CD4-positive, alpha-beta T cell treated with Interleukin-10 for 1 hour (primary cell): ENCODE measurements at places on chromosomes 13 and 19.

GRCh38 chr13:91362908-91363307, 15.4 kb downstream of the MIR17HG start:
- no peak for DNase-seq

GRCh38 chr19:46107371-46107770, 17.1 kb downstream of the IGFL3 start:
- DNase-seq = no peak

DNA sequence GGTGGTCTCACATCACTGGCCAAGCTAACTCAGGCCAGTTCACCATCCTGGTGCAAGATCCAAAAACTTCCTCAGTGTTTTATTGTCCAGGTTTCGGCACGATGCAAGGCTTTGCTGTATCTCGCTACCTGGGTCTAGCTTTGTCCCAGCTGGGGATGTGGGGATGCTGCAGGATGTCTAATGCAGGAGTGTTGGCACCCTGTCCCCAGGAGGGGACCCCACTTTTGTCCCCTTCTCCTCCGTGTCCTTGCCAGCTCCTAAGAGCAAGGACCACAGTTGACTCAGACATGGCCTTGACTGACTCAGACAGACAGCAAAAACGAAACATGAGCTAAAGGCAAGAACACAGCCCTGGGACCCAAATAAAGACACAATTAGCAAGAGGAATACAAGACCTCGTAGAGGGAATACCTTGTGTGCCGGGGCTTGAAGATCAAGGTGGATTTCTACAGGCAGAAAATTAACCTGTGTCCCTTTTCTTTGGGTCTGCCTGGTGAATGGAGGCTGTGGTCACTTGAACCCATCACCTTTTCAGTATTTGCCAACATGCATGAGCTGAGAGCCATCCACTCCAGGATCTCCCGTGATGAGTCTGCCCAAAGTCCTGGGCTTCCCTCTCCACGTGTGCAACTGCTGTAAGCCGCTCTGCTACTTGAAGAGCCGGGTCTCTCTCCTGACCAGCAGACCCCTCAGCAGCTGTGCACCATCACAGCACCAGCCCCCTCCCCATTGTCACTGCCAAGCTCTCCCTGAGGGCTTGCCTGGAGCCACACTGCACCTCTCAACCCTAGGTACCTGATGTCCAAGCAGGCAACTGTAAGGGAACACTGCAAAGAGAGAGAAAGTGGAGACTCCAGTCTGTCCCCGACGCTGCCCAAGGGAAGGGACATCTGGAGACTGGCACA, 149.5 kb upstream of the ZNF507 start:
- no peak for DNase-seq

DNA sequence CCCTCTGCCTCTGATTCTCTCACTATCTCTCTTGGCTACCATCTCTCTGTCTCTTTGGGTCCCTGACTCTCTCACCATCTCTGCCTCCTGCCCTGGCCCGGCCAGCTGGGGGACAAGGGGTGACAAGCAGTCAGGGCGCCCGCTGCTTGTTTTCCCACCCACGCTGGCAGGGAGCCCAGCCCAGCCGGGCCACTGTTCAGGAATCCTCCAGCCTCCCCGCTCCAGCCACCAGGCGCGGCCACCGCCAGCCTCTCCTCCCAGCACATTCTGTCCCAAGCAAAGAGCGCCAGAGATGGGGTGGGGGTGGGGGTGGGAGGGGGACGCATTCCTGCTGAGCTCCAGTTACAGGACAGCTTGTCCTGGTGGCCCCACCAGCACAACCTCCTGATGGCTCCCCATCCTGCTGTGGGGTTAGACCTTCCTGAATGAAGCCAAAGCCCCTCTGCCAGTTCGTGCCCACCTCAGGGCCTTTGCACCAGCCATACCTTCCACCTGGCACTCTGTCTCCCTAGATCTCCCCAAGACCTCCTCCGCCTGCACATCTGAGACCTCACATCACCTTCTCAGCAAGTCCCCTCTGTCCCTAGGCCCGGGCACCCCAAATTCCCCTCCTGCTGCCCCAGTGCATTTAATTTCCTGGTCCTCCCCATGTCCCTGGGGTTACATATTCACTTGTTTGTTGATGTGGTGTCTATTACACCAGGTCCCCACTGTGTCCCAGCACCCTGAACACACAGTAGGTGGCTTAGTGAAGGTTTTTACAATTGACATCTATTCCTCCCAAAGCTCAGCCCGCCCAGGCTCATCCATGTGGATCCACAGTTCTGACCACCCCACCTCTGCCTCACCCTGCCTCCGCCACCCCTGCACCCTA, 12.5 kb downstream of the ARRDC2 start:
- no peak for DNase-seq

DNA sequence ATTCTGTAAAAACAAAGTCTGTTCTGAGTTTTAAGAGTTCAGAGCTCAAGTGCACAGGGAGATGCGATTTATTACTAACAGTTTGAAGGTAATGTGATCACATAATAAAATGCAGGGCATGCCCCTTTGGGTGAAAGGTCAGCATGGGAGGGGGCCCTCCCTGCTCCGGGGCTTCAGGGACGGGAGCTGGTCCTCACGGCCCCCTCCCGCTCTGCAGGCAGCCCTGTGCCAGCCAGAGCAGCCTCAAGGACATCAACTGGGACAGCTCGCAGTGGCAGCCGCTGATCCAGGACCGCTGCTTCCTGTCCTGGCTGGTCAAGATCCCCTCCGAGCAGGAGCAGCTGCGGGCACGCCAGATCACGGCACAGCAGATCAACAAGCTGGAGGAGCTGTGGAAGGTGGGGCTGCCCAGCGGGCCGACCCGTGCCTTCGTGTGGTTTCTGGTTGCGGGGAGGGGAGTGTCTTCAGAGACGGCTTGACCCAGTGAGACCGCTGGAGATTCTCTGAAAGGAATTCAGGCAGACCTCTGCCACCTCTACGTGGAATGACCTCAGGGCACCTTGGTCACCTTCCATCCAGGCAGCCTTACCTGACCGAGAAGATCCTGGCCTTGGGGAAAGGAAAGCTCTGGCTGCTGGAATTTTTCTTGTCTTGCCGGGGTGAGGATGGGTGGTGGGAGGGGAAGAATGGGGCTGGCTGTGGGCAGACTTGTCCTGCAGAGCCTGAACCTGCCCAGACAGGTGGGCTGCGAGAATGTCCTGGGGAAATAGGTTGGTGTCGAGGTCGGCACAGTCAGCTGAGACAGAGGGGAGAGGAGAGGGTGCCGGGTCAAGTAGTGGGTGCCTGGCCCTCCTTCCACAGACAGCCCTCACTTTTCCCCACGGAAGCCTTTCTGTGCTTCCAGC, 19.0 kb downstream of the UPF1 start:
- no peak for DNase-seq

DNA sequence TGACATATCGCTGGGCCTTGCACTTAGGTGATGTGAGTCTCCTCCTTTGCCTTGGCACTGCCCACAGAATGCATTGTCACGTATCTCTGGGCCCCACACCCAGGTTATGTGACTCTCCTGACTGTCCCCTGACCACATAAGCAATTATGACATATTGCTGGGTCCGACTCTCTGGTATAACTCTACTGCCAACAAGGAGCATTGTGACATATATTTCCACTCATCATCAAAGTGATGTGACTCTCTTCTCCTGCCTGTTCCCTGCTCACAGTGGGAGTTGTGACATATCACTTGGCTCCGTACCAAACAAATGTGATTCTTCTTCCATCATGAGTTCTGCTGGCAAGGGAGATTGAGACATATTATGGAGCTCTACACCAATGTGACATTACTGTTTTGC, 15.4 kb upstream of the ZNF681 start:
- no peak for DNase-seq

GRCh38 chr13:19720039-19720438, 62.7 kb downstream of the PSPC1 start:
- no peak for DNase-seq

DNA sequence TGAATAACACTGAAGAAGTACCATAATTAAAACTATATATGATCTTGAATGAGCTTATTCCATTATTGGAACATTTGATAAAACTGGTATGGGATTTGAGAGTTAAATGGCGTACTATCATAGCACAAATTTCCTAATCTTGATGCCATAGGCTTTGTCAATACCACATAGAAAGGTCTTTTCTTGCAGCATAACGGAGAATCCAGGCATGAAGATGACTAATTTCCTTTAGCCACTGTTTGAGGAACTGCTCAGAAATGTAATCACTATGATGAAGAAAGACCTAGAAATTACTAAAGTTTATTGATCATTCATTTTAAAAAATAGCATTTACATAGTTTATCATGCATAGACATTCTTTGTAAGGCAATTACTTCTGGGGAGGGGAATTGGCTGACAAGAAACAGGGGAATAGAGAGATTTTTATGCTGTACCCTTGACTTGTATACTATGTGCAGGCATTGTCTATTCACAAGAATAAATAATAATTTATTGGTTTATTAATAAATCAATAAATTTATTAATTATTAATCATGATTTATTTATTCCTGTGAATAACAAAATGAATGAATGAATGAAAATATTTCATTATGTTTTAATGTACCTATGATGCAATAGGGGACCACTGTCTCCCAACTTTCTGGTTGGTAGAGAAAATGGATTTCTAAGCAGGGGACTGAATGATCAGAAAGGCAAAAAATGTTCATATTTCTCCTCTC, 2676.6 kb downstream of the PCDH9 start:
- DNase-seq = no peak
